CD4-positive, alpha-beta T cell treated with Interleukin-6 at 100 ng/mL for 8 hours (primary cell): ENCODE measurements at places on chromosomes 6 and 20.

- DNase-seq = no peak
These were observed 255.4 kb downstream of the ATXN1 start for GRCh38 chr6:16505711-16506357.

GRCh38 chr6:133067960-133068359 lies 173.2 kb upstream of the EYA4 start:
- DNase-seq = no peak

GRCh38 chr20:50930139-50930975 lies 880 bp downstream of the ADNP start:
- DNase-seq = no peak

- DNase-seq = no peak
These were observed 21.5 kb downstream of the GSTA3 start for GRCh38 chr6:52887910-52888524.

DNA sequence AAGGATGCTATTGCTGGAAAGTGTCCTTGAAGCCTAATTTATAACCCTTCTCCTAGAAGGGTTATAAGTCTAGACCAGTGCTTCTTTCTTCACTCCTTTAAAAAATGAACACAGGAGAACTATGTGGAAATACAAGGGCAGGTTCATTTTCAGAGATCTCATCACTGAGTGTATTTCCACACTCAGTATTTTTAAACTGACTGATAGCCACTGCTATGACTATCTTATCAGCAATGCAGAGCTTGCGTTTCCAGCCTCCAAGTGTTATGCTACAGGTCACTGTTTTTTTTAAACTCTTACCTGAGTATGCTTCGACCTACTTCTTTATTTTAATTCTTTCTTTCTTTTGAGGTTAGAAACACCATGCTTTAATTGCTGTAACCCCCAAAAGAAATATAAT lies 319.1 kb downstream of the ARHGAP18 start:
- no peak for DNase-seq
